ENCODE measurements at places on chromosomes 1 and 21.

DNA sequence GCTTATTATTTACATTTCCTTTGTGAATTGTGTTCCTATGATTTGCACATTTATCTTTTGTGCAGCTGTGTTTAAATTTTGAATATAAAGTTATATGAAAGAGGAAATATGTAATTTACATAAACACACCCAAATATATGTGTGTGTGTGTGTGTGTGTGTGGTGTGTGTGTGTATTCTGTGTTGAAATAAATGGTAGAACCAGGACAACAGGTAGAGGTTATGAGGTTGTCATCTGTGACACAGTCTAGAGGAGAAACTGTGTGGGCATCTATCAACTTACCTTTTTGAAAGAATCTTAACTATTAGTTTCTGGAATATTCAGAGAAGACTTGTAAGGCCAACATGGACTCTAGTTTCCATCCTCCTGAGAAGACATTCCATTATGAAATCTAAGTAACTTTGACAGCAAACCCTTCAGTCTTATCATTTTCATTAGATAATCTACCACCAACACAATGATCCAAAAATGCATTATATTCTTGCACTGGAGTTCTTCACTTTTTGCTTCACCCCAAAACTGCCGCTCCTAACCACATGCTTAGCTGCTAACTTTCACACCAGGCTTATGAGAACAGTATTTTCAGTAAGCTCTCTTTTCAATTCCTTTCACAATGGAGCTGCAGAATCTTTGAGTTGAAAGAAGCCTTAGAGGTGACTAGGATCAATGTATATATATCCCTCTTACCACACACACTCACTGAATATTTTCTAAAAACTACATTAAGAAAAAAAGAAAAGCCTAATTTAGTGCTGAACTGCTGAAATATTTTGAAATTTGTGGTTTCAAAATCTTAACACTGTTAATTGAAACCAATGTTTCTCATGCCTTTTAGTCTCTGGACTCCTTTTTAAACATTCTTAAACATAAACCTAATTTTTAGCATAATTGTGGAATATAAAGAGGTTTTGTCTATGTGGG, 21.8 kb downstream of the PTPRC start:
- DNase-seq = no peak

DNA sequence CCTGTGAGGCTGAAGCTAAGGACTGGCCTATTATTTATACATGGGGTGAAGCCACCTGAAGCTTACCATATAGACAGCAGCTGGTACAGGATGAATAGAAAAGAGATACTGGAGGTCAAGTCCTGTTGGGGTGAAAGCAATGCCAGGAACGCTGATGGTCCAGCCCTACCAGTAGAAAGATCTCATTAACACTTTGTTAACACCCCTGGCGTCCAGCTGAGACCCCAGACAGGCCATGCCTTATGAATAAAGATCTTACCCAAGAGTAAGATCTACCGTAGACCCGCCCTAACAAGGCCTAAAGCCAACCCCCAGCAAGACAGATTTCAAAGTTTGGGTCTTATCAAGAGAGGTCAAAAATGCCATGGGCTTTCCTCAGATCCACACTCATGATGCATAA, 34.7 kb downstream of the ST3GAL3 start:
- no peak for DNase-seq

- DNase-seq = no peak
Measured at GRCh38 chr1:221794935-221795334, 53.0 kb upstream of the DUSP10 start.

DNA sequence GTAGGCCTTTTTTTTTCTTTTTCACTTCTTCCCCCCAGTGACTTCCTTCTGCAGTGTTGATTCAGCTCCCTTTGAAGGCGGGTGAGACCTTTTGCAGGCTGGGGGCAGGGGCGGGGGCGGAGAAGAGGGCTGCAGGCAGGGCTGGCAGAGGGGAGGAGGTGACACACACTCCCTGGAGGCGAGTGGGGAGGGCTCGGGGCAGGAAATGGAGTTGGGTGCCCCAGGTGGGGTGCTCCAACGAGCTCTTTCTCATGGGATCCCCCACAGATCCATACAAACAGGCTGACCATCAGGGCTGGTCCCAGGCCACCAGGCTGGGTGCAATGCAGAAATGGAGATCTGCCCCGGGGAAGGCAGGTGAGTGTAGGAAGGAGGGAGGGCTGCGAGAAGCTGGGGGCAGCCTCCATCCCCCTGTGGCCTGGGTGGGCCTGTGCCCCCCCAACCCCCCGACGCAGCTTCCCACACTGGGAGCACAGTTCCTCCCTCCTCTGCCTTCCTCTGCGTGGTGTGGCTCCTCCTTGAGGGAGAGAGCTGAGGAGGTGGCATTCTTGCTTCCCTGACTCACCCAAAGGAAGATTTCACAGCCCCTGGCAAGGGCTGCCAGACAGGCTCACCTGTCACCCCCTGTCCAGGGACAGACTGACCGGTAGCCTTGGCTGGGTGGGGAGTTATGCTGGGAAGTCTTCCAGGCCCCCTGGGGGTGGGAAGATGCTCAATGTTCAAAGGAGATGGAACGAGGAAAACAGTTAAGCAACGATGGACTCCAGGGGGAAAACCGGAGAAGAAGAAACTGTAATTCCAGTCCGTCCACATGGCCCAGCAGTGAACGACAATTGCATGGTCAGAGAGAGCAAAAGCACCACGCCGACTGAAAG, 7.1 kb upstream of the ITGB2 start:
- DNase-seq = no peak

Data from AG04449 (cell line).